Stimulated activated CD4-positive, alpha-beta T cell treated with anti-CD3 and anti-CD28 coated beads, Interleukin-15, amount 100 ng/mL, for 24 hours (primary cell): ENCODE measurements at places on chromosomes 3 and 15.

- no peak for DNase-seq
Observed at GRCh38 chr15:60718661-60719069, 239.7 kb upstream of the ICE2 start.

DNA sequence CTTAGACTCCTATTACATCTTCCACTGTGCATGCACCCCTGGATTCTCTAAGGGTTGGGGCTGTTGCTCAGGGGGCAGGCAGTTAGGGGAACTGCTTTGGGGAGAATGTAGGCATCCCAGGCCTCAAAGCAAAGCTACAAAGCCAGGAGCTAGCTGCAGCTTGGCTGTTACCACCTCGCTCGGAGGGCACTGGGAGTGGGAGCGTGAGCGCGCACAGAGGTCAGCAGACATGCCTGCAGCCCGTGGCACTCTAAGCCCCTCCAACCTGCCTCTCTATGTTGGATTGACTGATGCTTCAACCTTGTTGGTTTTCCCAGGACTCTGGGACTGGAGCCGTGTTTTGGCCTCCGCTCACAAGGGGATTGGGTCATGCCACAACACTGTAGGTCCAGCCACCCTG lies 69.8 kb downstream of the CPN2 start:
- DNase-seq = no peak

DNA sequence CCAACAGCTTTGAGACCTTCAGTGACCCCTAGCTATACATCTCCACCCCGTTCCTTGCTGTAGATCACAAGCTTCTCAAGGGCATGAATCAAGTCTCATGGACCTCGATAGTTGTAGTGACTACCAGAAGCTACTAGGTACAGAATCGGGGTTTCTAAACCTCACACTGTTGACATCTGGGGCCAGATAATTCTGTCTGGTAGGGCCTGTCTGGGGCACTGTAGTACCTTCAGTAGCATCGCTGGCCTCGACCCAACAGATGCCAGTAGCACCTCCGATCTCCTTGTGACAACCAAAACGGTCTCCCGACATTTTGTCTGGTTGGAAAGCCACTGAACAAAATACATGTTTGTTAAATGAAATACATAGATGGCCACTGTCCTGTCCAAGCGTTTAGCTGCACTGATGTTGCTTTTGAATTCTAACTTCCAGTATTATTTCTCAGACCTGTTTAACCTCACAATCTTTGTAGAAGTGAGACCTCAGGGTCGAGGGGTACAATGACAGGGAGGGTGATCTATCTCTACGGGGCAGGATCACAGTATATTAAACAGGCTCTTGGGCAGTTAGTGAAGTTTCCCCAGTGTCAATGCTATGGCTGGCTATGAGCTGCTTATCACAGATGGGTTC lies 262.5 kb upstream of the IGF1R start:
- DNase-seq = no peak

GRCh38 chr3:50297896-50298725 lies 1.1 kb downstream of the HYAL3 start:
- no peak for DNase-seq

DNA sequence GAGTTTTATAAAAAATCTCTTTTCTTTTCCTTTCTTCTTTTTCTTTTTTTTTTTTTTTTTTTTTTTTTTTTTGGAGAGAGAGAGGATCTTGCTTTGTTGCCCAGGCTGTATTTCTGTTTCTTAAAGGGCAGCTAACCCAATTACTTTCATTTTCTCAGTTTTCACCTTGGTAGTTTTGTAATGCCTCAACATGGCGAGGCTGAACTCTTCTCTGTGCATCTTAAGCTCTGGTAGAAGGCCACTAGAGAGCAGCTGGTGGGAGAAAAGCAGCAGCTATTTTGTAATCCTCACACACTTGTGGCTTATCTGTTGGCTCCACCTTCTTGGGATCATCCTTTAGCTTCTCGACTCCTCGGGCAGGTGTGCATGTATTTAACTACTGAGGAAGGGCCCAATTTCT lies 152.2 kb upstream of the MEIS2 start:
- DNase-seq = no peak

DNA sequence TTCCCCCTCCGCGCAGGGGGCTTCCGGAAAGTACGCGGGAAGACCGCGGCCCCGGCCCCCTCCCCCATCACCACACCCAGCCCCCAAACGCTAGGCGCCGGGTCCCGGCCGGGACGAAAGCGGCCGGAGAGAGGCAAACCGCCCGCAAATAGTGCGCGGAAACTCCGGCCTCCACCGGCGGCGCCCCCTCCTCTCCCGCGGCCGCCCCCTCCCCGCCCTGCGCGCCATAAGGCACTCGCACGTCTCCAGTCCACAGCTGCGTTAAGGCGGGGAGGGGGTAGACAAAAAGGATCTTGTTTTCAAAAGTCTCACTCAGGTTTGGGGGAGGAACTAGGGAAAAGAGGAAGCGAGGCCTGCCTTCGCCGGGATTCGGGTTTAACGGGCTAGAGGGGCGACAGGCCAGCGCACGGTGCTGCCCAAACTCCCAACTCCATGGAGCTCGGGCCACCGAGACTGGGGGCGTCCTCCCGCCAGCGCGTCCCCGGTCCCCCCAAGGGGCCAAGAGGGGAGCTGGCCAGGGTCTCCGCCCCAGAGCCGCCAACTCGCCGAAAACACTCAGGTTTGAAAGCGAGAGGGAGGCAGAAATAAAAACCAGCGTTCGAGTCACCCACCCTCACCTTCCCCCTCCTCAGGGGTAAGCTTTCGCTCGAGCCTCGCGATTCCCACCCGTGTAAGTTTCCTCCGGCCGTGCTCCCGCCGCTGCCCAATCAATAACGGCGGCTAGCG lies 1.8 kb downstream of the ANP32A start:
- peak; percentile 63 for DNase-seq
